ENCODE measurements at places on chromosomes 5 and 9.
A peak's percentile ranks its signal among the peaks of the same experiment; 100 is the strongest.

DNA sequence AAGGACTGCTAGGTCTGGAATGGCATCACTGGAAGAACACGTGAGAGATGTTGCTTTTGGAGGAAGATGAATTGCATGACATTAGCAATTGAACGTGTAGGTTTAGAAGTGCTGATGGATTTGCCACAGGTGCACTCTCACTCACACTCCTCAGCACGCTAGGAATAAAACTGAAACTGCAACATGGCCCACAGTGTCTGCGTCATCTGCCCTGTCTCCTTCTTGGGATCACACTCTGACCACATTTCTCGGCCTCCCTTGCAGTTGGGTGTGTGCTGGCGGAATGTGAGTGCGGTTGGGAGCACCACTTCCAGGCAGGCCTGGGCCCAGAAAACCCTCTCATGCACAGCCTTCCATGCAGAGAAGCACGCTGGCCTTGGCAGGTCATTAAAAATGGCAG is 152.8 kb upstream of the LHFPL2 start:
- DNase-seq, result no peak

DNA sequence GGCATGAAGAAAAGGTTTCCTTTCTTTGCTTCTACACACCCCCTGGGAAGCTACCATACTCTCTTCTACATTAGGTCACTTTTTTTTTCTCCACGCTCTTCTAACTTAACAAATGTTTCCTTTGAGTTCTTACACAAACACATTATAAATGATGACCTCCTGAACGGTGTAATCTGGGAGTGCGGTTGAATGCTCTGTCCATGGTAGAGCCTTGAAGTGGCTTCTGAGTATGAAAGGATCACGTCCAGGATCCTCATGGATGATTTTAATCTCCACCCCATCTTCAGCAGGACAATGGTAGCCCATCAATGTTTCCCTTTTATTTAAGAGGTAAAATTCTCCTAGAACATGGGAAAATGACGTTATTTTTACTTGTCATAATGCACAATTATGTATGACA is 587.3 kb downstream of the SEMA5A start:
- DNase-seq, result no peak

GRCh38 chr9:128175102-128175563 is 15.1 kb downstream of the BBLN start:
- peak; percentile 20 for DNase-seq

DNA sequence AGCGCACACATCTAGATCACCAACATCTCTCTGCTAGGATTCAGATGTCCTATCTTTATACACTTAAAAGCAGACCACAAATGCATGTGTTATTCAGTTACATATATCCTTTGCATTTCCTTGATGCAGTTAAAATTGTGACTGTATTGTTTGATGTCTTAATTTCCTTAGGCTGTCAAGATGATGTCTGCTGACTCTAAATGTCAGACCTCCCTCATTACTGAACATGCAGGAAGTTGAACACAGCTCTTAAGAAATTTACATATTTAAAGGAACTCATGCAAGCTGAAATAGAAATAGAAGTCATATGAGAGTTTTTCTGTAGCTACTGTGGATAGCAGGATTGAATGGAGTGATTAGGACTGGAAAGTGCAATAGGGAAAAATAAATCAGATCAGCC is 336.5 kb upstream of the SEMA6A start:
- no peak for DNase-seq

DNA sequence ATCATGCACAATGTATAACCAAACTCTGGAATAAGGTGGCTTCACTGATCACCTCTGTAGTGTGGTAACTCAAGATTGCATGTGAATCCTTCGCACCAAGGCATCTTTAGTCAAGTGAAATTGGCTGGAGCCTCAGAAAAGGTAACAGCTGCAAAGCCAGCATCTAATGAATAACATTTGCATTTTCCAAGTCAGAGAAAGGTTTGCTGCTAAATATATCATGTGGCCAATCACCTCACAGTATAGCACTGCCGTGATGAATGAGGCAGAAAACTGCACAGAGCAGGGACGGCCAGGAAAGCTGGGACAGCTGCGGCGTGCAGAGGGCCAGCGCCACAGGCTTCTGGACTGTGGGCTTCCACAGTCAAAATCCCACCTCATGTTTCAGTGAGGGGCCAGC is 18.5 kb downstream of the MRPS27 start:
- no peak for DNase-seq

DNA sequence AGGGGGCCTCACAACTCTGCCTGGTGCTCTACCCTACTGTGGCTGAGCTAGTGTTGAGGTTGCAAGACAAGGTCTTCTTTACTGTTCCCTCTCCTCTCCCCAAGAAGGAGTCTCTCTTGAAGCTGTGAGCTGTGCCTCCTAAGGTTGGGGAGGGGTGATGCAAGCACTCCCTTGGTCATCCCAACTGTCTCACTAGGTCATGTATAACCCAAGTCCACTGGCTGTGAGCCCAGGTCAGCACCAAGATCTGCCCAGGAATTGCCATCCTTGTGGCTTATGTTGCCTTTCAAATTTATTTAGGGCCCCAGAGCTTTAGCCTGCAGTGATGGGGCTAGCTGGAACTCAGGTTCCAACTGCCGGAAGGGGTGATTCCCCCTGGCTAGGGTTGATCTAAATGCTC is 10.3 kb upstream of the YTHDC2 start:
- no peak for DNase-seq

DNA sequence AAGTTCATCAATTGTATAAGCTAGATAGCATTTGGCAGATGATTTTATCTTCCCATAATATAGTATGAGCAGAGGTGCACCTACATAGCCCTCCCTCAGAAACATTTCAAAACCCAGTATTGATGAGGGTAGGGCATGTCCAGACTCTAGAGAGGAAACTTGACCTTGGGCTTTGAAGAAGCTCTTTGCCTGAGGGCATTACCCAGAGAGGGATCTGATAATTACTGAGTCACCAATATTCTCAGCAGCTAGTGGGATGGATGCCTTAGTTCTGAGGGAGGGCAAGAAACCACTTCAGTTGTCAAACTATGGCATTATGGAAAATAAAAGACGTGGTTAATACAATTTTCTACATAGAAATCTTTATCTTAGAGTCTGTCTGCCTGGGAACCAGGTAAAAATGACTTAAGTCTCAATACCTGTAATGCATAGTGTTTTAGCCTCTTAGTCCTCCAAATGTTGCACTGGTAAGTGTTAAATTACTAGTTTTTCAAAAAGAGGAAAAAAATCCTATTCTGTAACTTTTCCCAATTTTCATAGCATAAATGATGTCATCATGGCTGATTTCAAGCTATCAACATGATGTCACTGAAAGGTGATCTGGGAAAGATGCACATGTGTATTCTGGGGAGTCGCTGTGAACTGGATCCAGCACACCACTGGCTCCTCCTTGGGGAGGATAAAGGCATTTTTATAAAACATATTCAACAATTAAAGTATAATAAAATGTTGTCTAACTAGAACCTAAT is 809.0 kb downstream of the KCTD16 start:
- no peak for DNase-seq

DNA sequence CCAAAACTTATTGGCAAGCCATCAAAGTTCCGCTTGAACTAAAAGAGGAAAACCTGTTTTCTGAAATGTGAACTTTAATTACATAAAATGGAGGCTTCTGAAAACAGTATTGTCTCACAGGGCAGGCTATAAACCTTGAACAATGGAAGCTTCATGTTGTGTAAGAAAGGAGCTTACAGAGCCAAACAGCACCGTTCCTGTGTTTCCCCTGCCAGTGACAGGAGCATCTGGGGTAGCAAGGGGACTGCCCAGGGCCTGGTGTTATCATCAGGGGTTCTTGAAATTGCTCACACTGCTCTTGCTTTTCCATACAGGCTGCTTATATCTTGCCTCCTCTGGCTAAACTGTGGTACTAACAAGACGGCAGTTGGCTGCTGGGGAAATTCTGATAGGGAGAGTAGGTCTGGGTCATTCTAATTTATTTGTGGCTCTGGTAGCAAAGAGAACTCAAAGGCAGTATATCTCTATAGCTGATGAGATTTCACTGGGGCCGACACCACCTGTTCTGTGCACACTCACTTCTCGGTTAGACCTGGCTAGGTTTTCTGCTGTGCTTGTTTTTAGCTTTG is 40.4 kb downstream of the BASP1 start:
- DNase-seq, result no peak

GRCh38 chr9:131530546-131530919 is 530 bp downstream of the UCK1 start:
- DNase-seq, result peak; percentile 23

DNA sequence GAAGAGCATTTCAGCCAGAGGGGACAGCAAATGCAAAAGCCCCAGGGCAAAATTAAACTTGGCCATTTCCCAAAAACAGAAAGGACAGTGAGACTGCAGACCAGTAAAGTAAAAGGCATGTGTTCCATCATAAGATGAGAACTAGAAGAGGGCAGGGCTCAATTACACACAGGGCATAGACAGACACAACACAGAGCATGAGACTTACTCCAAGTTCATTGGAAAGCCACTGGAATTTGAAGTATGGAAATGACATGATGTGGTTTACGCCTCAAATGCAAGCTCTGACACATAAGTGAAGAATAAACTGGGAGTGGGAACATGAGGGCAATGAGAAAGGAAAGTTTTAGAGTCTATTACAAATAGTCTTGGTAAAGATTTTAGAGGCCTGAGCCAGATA is 446.6 kb upstream of the GRIA1 start:
- peak; percentile 94 for DNase-seq

Data from fibroblast of skin of abdomen (primary cell).